Pulmonary artery endothelial cell (primary cell): ENCODE measurements at places on chromosomes 7 and 10. TPM values are rescaled to one million over a fixed set of nuclear protein-coding genes. Genes with fewer than 3 reads are reported as not detected.

DNA sequence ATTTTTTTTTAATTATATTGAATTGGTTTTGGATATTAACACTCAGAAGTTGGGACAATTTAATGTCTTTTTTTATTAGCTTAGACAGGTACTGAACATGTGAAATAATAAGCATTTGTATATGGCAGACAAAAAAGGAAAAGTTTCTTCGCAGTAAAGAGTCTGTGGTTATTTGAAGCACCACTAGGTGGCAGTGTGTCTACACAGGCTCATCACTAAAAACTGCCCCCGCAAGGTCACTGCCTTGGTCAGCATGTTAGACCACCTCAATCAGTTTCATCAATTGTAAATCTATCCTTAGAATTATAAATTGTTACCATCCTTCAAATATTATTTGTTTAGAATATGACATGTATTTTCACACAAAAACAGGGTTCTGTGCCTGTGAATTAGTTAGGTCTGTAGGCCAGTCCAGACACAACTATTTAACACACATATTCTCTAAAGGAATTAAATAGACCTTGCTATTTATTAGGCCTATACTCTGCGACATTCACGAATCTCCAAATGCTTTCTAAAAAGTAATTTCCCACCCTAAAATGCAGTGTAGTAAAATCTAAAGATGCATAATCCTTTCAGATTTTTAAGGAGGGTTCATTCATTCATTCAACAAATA is 17.0 kb downstream of the PNLIPRP3 start:
- DNase-seq, result no peak

The STN1 gene
- 27.5 and 30.9 TPM in 2 replicates for total RNA-seq

The LRGUK gene
- 0.07 and 0.11 TPM in 2 replicates for total RNA-seq

- no peak for DNase-seq
These were observed 625.3 kb downstream of the CNTNAP2 start for GRCh38 chr7:146741911-146742310.

GRCh38 chr7:16115374-16115773 is 306.0 kb downstream of the CRPPA start:
- DNase-seq, result no peak

The TUBGCP2 gene
- total RNA-seq, result 59.4 and 60.9 TPM in 2 replicates

- DNase-seq, result no peak
These were observed 151.0 kb upstream of the CHST15 start for GRCh38 chr10:124244256-124244877.

- no peak for DNase-seq
These were observed 71.8 kb downstream of the LRRN3 start for GRCh38 chr7:111162692-111163091.

GRCh38 chr10:107557916-107558315 is 393.4 kb upstream of the SORCS1 start:
- DNase-seq, result no peak

The CHST15 gene
- 29.0 and 36.3 TPM in 2 replicates for total RNA-seq

- DNase-seq, result no peak
These were observed 14.3 kb downstream of the ANKRD1 start for GRCh38 chr10:90906596-90906995.

The NKX2-3 gene
- 0.07 TPM in 1 of 2 replicates, not detected in the other for total RNA-seq

DNA sequence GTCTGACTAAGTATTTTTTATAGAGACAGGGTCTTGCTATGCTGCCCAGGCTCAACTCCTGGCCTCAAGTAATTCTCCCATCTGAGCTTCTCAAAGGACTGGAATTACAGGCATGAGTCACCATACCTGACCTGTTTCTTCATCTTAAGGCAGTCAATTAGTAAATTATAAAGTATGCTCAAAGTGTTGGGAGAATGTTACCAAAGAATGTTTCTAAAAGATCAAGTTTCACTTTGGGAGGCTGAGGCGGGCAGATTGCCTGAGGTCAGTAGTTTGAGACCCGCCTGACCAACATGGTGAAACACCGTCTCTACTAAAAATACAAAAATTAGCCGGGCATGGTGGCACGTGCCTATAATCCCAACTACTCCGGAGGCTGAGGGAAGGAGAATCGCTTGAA is 117.0 kb downstream of the ALOX5 start:
- DNase-seq, result no peak

GRCh38 chr10:8908013-8908412 is 853.5 kb downstream of the GATA3 start:
- no peak for DNase-seq

GRCh38 chr10:102819054-102819453 is 18.2 kb downstream of the CYP17A1 start:
- DNase-seq, result no peak

DNA sequence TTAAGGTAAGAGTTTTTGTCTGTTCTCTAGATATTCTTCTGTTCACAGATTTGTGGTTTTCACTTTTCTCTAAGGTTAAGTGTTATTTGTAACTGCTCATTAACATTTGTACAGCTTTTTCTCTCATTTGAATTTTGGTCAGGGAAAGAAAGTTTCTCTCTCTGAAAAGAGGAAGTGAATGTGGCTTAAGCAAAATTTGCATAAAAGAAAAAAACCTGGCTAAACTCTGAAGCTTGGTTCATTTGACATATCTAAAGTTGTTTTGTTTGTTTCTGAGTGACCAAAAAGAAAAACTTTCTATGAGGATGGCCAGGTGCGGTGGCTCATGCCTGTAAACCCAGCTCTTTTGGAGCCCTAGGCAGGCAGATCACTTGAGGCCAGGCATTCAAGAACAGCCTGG is 22.0 kb upstream of the SLC26A4 start:
- DNase-seq, result no peak

GRCh38 chr10:116006508-116006907 is 266.5 kb downstream of the GFRA1 start:
- DNase-seq, result no peak

GRCh38 chr7:64494912-64495461 is 67.9 kb downstream of the ZNF680 start:
- DNase-seq, result no peak
